ENCODE measurements at places on chromosomes 3 and 15.

GRCh38 chr3:76015496-76015895 is 230.1 kb upstream of the ZNF717 start:
- DNase-seq: no peak

DNA sequence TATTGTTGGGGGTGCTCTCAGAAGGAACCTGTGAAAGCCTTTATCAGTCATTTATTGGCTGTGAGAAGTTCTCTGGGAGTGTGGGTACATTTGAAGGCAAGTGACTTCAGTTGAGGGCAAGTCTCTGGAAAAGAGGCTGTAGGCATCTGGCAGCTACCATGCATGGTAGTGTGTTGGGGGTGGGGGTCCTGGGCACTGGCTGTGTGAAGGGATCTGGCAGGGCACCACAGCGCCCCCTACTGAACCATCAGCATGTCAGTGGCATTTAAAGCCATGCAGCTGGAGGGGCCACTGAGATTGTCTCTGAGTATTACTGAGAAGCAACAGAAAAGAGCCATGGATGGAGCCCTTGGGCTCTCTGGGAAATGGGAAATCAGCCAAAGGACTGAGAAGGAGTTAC is 30.6 kb downstream of the CRTAP start:
- DNase-seq: no peak

DNA sequence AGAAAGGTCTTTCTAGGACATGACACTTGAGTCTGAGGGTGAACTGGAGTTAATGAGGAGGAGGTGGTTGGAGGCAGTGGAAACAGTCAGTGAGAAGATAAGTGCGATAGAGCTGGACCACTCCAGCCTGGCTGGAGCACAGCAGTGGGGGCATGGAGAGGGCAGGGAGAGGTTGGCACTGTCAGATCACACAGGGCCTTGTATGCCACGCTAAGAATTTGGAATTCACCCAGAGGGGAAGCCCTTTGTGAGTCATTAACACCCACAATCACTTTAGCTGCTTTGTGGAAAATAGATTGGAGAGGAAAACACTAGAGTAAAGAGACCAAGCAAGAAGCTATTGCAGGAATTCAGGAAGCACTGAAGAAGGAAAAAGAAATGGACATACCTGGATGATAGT is 83.3 kb downstream of the ZNF621 start:
- DNase-seq: no peak

- no peak for DNase-seq
These were observed 39.3 kb upstream of the CEMIP start for GRCh38 chr15:80739919-80740318.

- DNase-seq: no peak
These were observed 17.1 kb downstream of the TJP1 start for GRCh38 chr15:29805043-29805707.

GRCh38 chr3:24683633-24684384 is 189.2 kb upstream of the THRB start:
- no peak for DNase-seq

DNA sequence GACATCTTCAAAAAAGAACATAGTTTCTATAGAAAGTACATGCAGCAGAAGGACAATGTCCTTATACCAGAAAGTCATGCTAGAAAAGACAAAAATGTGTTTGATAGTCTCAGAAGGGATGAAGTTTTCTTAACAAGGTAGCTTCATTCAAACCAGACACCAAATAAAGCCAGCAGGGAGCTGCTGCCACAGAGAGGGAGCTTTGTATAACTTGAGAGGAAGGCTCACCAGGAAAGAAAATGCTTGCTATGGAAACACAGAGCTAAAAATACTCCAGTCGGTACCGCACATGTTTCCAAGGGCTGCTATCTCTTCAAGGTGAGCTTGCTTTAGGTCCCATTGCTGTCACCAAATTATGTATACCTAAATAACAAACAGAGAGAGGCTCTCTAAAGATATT is 1074.8 kb upstream of the ALCAM start:
- DNase-seq: no peak

GRCh38 chr3:105979961-105980360 is 111.1 kb upstream of the CBLB start:
- no peak for DNase-seq

GRCh38 chr15:63482874-63483323 is 21.5 kb upstream of the USP3 start:
- no peak for DNase-seq

GRCh38 chr3:38000965-38001455 is 10.4 kb downstream of the VILL start:
- no peak for DNase-seq

- no peak for DNase-seq
These were observed 82.4 kb upstream of the PTX3 start for GRCh38 chr3:157354254-157354653.

DNA sequence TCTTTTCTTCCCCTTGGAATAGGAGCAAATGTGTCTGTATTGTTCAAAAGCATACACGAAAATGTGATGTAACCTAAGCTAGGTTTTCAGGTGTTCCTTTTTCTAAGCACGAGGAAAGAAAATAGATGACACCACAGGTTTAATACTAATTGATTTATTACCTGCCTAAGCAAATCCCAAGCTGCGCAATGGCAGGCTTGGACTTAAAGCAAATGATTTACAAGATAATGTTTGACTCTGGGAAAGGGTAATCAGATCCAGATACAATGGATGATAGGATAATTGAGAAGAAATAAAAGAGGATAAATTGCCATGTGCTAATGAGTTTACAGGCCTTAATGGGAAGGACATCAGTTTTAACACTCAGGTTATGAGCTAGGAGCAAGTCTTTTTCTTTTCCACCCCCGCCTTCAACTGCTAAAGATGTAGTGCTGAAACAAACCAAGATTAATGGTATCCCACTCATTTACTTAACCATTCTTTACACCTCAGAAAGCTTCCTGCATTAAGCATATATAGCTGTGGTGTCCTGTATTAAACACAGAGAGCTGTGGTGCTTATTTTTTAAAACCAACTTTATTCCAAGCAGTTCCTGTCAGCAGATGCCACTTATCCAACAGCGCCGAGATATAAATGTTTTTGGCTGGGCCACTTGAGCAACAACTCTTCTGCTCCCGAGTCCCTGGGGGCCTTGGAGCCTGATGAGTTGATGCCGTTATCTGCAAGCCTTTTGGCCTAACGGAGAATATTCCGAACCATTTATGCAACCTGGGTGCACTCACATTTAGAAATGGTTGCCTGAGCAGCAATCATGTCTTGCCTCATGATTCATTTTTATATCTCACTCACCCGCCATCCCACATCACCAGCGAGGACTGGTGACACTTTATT is 205.5 kb downstream of the MECOM start:
- DNase-seq: peak; percentile 34

DNA sequence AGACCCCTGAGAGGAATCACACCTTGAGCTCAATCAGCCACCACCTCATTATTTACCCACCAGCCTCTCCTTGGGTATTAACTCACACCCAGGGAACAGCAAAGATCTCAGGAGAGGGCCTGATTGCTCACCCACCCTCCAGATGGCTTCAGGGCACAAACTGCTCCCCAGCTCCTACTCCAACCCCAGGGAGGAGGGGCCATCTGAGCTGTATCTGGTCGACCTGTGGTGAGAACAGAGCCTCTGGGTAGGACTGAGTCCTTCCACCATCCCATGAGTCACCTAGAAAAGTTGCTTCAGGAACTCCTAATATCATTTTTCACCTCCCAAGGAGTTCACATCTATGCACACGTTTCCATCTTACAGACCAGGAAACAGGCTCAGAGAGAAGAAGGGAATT is 44.8 kb upstream of the HES1 start:
- no peak for DNase-seq

GRCh38 chr3:195388380-195388779 is 54.4 kb downstream of the ACAP2 start:
- DNase-seq: no peak

GRCh38 chr15:91348752-91349500 is 248.9 kb downstream of the SV2B start:
- no peak for DNase-seq

- no peak for DNase-seq
These were observed 522 bp downstream of the PDZRN3 start for GRCh38 chr3:73624017-73624820.

DNA sequence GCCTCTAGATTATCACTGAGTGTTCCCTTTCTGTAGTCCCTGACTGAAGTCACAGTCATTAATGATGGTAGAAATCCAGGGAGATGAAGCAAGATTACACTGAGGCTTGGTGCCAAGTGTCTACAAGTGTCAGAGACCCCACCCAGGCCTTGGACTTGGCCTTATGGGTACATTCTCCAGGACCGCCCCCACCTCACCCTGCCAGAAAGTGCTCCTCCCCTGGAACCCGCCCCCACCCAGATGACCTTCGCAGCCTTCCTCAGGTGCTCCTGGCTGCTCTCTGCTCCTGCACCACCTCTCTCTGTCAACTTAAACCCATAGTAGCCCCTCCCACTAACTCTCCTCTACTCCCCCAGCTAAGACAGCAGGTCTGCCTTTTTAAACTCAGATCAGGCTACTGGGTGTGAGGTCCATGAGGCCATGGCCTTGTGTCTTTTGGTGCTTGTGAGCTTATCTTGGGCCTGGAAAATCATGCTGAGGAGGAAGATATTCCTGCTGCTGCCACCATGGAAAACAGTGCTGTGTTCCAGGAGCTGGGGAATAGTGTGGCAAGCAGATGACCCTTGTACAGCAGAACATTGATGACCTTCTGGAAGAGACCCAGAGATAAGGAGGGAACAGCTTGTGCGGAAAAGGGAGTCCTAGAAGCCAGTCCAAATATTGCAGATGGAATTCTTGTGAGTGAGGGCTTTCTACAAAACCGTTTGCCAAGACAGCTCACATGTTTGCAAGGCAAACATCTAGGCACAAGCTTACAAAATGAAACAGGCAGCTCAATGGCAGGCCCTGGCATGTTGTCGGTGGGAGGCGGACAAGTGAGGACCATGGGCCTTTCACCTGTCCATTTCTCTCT is 40.3 kb upstream of the NDUFB4 start:
- no peak for DNase-seq

DNA sequence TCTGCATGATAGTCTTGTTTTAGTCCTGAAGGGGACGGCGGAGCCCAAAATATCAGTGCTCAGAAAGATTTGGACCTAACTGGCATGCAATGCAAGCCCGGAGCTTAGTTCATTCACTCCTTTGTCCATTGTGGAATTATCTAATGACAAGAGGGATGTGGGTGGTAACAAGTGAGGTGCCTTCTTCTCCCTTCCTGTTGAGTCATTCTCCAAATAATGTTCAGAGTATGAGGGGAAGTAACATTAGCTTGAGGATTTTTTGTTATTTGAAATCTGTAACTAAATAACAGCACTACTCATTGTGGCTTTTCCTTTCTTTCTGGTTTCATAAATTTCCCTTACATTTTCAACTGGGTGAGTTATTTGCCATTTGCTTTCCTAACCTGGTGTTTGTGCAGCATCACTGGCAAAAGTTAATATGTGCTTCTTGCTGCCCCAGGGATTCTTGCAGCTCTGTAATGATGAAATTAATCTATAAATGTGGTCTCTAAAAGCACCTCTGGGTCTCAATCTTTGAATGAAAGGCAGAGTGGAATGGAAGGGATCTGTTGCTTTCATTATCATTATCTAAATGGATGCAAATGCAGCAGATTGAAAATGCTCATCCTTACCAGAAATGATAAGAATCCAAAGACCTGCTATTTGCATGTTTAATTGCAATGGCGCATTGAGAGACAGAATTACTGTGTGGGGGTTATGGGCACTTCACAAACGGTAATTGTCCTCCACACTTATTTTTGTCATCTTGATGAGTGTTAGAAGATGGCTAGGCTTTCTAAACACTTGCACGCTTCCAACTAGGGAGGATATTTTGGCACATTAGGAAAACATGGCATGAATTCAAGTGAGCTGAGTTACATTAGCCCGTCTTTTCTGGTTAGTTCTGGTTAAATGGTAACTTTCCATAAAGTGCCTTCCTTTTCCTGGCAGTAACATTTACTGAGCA is 89.9 kb upstream of the MITF start:
- DNase-seq: no peak

DNA sequence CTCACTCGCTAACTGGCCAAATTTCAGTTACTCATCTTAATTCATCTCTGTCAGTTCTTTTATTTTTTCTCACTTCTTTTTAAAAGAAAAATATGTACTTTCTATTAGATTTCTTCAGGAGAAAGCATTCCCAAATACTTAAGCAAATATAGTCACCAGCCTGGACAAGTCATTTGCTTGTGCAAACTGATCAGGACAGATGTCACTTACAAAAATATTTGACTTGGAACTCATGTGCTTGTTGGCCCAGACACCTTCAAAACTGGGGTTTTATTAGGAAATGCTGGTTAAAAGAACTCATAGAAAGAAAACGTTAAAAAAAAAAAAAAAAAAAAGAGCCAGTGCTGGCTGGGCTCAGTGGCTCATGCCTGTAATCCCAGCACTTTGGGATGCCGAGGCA is 31.3 kb upstream of the FOXP1 start:
- no peak for DNase-seq

DNA sequence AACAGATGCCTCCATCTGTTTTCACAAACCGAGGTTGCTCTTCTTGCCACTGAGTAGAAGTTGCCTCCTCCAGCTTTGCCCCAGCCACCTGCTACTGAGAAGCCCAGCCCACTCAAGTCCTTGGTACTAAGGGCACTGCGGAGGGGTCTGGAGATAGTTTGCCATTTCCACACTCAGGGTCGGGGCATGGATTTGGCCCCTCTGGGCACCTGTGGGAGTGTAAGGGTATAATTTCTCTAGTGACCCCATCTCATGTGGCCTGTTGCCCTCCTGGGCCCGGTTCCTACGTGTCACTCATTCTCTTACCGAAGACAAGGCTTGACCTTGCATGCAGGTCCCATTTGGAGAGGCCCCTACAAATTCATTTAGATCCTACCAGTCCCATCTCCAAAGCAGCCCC is 79.0 kb downstream of the THSD4 start:
- DNase-seq: no peak

DNA sequence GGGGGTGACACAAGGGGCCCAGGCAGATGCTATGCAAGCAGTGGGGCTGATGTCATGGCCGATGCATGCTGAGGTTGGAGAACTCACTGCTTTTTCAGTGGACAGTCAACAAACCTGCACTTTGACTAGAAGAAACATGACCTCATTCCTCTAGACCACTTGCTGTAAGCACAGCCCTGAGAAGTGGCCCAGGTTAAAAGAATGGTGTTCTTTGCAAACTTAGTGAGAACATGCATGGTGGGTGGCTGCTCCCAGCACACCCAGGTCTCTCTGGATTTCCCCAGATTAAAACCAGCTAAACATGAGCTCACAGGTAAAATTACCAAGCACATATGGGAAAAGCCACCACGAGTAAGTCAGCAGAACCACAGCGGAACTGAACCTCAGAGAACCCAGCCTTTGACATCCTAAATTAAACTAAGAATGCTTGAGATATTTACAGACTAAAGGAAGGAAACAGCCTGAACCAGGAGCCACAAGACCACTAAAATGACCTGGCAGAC is 15.5 kb downstream of the DLEC1 start:
- no peak for DNase-seq

GRCh38 chr15:70463453-70463834 is 299.9 kb downstream of the UACA start:
- DNase-seq: no peak

GRCh38 chr15:89857673-89858072 is 36.1 kb downstream of the AP3S2 start:
- DNase-seq: no peak

DNA sequence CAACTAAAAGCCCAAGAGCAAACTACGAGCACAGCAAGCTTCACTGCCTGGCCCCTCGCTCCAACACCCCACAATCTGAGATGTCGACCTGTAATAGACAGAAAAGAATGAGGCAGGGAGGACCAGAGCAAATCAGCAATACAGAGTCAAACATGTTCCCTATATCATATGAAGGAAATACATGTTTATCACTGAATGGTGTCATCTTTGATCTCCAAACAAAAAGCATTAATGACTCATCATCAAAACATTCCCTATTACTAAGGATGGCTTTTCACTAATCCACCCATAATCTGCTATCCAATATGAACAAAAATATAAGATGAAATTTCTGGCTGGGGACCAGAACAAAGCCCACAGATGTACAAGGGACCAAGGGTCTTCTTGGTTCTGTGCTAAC is 34.7 kb downstream of the MYO5A start:
- DNase-seq: no peak

All from NCI-H187 (cell line).